ENCODE measurements at places on chromosomes 16 and 17.
A peak's percentile ranks its signal among the peaks of the same experiment; 100 is the strongest.

GRCh38 chr17:67441052-67441895 lies 64.2 kb downstream of the PITPNC1 start:
- peak; percentile 75 for DNase-seq

- DNase-seq = no peak
These were observed 760 bp downstream of the SLFN12L start for GRCh38 chr17:35536664-35537171.

DNA sequence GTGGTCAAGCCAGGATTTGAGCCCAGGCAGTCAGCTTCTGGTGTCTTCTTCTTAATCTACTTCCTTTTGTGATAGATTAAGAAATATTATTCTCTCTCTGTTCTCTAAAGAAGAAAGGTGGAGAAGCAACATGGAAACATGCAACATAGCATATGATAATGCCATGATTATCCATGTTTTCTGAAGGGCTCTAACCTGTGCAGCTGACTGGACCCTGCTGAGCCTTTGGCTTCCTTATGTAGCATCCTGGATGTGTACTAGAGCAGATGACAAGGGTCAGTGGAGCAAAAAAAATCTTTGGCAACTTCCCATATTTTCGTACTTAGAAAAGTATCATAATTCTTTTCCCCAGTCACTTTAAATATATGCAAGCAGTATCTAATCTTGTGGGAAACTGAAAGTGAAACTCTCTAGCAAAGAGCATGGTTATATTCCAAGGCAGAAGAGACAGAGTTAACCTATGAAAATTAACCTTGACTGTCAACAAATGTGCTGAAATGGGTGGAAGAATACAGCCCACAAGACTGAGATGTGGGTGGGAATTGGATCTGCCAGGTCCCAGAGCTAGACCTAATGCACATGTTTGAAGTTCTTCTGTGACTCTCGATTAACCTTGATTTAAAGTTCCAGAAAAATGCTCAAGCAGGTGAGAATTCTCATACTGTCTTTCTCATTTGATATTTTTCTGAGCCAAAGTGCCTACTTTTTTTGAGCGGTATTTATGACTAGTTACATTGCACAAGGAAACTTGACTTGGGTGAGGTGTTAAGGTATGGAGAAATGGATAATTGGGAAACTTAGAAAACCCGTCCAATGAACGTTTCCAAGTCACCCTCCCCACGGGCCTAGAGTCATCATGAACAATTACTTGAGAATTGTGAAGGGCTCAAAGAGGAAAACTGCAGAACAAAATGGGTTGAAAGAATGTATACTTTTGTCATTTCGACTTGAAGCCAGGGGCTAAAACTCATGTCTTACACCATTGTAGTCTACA lies 248.6 kb downstream of the FTO start:
- DNase-seq = no peak

- no peak for DNase-seq
These were observed 6.3 kb downstream of the XYLT2 start for GRCh38 chr17:50352072-50352692.

- no peak for DNase-seq
These were observed 78.0 kb downstream of the MYO1D start for GRCh38 chr17:32798938-32799337.
